ENCODE measurements at places on chromosomes 7 and 10.

- no peak for DNase-seq
These were observed 118.7 kb downstream of the RALA start for GRCh38 chr7:39741942-39742623.

- no peak for DNase-seq
These were observed 44.9 kb downstream of the GLI3 start for GRCh38 chr7:42192066-42192465.

DNA sequence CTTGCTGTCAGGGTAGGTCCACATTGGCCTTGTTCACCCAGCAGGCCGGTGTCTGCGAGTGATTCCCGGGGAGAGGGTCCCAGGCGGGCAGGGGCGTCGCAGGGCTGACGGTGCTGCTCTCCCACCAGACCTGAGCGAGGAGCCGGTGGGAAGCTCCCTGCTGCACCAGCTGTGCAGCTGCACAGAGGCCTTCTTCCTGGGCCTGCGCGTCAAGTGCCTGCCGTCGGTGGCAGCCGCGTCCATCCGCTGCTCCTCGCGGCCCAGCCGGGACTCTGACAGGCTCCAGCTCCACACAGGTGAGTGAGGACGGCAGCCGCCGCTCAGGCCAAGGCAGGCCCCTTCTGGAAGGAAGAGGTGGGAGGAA, 14.6 kb downstream of the AMZ1 start:
- DNase-seq, result no peak

DNA sequence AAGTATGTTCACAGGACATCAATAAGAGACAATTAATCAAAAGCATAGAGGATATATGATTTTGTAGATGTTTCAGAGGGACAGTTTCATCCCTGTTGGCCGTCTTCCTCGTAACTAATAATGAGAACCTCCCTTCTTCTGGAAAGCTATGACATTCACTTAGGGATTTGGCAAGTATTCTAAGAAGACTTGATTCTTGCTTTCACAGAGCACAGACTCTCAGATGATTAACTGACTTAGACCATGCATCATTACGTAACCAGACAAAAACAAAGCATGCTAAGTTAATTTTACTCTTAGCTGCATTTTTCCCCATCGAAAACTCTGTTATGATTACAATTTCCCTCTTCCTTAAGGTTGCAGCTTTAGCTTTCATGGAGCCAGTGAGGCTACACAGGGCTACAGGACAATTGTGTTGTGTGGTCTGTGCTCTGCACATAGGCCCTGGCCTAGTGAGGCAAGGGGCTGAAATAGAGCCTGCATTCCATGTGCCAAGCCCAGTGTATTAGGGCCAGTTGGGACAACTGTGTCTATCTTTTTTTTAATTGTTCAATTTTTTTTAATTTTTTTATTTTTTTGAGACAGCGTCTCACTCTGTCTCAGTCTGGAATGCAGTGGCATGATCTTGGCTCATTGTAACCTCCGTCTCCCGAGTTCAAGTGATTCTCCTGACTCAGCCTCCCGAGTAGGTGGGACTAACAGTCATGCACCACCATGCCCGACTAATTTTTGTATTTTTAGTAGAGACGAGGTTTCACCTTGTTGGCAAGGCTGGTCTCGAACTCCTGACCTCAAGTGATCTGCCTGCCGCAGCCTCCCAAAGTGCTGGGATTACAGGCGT, 105.3 kb downstream of the PLXDC2 start:
- DNase-seq, result no peak

- DNase-seq, result no peak
These were observed 120.8 kb downstream of the INHBA start for GRCh38 chr7:41582116-41582515.

DNA sequence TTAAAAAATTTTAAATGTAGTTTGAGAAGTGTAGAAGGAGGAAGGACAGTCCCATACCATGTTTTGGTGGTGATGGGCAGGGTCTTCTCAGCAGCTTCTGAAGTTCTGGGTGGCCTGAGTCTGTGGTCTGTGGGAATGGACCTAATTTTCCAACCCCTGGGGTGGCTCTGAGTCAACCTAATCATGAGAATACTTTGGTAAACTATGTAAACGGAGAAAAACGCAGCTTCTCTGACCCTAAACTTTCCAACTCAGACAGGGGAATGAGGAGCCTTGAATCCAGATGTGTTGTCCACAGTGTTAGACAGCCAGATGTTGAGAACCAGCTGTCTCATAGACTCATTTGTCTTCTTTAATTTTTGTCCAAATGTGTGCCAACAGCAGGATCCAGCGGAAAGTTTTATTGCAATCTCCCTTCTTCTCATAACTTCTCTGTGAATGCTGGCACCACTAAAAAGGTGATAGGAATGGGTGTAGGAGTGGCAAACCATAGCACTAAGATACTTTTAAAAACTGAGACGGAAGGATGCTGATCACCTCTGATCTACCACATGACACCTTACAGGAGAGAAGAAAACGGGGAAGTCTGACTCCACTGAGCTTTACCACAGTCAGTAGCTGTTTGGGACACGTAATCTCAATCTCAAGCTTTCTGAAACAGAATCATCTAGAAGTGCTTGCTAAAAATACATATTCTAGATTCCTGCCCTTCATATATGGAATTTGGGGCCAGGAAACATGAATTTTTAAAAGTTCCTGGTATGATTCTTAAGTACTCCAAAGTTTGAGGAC, 90.5 kb upstream of the PHYHIPL start:
- no peak for DNase-seq

DNA sequence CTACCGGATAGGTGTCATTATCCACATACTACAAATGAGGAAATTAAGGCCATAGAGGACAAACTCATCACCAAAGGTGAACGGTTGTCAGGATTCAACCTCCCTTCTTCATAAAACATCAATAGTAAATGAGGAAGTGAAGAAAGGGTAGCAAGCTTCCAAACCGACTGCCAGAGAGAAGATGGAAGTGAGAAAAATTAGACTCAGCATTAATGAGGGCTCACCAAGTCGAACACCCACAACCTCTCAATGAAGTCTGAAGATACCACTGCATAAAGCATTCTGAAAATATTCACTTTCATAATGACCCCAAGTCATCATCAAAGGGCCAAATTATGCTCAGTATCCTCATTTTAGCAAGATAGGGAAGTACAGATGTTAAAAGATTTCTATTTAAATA, 29.6 kb downstream of the ABCB4 start:
- DNase-seq, result no peak

DNA sequence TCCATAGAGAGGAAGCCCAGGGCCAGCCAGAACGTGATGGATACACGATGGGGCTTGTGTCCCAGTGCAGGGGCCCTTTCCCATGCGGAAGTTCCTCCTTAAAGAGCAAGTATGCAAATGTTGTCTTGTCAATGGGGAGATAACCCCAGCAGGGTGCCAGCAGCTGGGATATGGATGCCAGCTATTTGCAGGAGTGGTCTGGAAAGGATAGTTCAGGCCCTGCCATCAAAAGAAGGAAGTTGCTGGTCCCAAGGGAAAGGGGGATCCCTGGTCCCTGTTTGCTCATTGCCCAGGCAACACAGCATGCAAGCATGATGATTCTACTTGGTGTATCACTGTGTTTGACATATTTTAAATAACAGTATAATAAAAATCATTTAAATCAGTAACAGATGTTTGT, 73.1 kb upstream of the HECW1 start:
- no peak for DNase-seq
